ENCODE measurements at places on chromosomes 1 and 21. TPM values are rescaled to one million over a fixed set of nuclear protein-coding genes. Genes with fewer than 3 reads are reported as not detected.

SYTL1 gene
- total RNA-seq, result 7.9 TPM

ZBTB18 gene
- 26.8 TPM for total RNA-seq

- no peak for DNase-seq
Observed at GRCh38 chr1:81690676-81691453, 109.9 kb upstream of the ADGRL2 start.

GRCh38 chr1:37055631-37056030, 21.3 kb upstream of the GRIK3 start:
- DNase-seq, result no peak

Data from neural progenitor cell (in vitro differentiated cells).